ENCODE measurements at places on chromosomes 1 and 21.

DNA sequence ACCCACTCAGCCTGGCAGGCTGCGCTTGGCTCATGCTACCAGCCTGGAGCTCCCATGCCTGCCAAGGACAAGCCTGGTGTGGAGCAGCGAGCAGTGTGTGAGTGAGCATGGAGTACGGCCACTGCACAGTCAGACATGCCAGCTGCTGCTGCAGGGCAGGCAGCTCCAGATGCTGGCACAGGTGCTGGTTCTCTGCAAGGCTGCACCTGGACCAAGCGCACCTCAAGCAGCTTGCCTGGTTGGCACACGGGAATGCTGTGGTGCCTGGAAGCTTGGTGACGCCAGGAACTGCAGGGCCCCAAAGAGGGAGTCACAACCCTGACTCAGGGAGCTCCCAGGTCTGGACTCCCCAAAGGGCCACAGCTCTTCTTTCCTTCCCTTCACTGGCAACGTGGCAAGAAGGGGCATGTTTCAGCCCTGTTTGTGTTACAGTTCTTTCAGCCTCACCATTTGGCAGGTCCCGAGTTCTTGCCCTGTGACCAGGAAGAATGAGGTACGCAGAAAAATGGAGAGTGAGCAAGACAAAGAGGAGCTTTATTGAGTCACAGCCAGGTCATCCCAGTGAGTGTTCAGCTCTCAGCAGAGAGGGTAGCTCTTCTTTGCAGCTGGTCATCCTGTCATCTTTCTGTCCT lies 26.1 kb downstream of the ACOT7 start:
- DNase-seq, result no peak

DNA sequence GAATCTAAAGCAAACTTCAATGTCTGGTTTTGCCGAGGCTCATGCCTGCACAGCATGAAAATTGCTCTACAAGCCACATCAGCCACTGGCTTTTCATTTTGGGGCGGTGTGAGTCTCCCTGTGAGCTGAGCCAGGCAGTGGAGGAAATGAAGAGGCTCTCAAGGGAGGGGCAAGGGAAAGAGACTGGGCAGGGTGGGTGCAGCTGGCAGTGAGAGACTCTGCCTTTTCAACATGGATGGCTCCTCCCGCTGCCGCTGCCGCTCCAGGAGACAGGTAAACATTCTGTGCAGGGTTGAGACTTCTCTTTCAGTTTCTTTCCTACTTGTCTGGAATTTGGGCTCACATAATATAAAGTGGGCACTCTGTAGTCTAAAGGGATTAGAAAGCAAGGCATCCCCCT lies 11.3 kb upstream of the CTSE start:
- DNase-seq, result no peak

DNA sequence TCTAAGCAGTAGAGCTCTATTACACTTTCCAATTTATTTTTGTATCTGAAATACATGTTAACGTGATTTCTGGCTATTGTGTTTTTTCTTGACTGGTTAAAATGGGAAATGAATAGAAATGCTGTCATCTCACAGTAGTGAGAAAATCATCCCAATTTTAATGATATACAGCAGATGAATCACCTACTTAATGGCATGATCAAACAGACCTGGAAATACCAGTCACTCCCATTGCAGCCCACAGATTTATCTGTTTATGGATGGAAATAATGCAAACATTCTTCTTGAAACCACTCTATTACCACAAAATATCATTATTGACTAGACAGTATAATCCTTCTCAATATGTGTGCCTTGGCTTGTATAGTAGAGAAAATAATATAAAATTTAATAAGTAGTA lies 497.8 kb upstream of the ADAMTS5 start:
- DNase-seq, result no peak

DNA sequence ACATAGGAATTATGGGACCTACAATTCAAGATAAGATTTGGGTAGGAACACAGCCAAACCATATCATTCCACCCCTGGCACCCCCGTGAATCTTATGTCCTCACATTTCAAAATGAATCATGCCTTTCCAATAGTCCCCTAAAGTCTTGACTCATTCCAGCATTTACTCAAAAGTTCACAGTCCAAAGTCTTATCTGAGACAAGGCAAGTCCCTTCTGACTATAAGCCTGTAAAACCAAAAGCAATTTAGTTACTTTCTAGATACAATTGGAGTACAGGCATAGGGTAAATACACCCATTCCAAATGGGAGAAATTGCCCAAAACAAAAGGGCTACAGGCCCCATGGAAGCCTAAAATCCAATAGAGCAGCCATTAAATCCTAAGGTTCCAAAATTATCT lies 138.9 kb downstream of the PLPPR5 start:
- DNase-seq, result no peak

All from NCI-H524 treated with DMSO at 0.1 percent for 48 hours (cell line).